ENCODE measurements at places on chromosomes 1 and 21.
A peak's percentile ranks its signal among the peaks of the same experiment; 100 is the strongest.

- no peak for DNase-seq
Measured at GRCh38 chr1:168893359-168893801, 164.4 kb upstream of the DPT start.

DNA sequence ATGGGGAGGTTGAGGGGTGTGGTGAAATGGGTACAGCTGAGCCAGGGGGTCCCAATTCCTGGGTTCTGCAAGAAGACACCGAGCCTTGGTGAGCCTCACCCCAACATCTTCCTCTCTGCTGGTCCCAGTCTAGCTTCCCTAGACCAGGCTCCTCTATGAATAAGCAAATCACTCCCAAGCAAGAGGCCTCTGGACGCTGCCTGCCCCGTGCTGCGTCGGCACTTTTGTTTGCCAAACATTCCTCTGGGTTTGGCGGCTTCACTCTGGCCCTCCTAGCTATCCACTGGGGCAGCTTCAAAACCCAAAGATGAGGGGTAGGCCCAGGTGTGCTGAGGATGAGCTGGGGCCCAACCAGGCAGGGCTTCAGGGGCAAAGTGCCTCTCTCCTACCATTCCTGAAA is 137.1 kb upstream of the CD34 start:
- no peak for DNase-seq

DNA sequence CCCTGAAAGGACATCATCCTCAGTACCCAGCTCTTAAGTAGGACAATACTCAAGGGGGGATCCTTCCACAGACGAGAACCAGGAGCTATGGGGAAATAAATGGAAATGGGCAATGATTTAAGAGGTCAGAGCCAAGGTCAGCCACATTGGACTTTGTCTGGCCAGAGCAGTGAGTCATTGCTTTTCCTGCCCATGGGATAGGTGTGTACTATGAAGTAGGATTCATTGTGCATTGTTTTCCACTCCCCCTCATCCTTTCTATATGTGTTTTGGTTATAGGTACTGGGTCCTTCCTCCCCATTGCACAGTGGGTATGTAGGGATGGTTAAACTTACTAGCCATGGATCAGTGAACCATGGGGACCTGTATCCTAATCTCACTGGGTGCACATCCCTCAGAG is 328.9 kb upstream of the USP25 start:
- no peak for DNase-seq

DNA sequence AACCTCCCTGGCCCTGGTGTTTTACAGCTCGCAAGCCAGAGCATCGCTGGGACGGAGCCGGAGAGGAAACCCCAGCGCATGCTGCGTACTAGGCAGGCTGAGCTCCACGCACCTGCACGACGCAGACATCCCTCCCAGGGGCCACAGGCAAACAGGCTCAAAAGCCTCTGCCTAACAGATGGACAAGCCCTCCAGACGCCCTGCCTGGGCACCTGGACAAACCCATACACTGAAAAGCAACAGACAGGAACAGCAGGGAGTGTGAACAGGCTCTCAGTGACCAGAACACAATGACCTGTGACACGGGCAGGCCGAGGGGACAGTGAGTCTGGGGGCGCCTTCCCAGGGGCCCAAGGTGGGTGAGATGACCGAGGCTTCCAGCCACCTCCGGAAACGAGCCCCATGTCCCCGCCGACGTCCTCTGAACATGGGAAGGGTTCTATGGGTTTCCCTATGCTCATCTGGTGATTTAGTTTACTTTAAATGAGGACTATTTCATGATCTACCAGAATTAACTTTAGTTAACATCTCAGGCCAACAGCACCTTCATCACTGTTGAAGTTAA is 40.3 kb downstream of the NPHP4 start:
- no peak for DNase-seq

DNA sequence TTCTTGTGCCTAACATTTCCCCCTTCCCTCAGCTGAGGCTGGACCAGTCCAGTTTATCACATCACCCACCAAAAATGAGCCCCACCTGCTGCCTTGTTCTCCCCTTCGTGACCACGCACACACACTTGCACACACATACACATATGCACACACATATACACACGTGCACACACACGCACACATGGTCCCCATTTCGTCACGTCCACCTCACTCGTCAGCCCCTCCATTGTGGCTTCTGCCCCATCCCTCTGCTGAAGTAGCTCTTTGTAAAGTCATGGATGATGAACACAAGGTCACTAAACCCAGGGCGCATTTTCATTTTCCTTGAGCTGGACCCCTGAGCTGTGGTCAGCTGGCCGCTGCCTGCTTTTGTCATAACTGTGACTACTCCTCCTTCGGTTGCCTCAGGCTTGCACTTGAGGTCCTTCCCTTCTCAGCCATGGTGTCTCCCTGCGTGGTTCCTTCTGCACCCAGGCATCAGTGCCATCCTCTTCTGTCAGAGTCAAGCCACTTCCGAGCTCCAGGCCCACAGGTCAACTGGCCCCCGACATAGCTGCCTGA is 93.8 kb downstream of the SYT2 start:
- DNase-seq: no peak

GRCh38 chr1:153348511-153349362 is at the start of gene PGLYRP4:
TSS of gene PGLYRP4 (minus strand) at chr1:153348841. CDS start at chr1:153347932, 909 bp downstream.
- DNase-seq: no peak

GRCh38 chr1:161367684-161368400 is at the start of gene CFAP126:
TSS of gene CFAP126 (minus strand) at chr1:161367876. CDS start at chr1:161367868, 8 bp downstream.
- peak; percentile 6 for DNase-seq

GRCh38 chr21:34282223-34282622 is 81.6 kb upstream of the KCNE2 start:
- no peak for DNase-seq

DNA sequence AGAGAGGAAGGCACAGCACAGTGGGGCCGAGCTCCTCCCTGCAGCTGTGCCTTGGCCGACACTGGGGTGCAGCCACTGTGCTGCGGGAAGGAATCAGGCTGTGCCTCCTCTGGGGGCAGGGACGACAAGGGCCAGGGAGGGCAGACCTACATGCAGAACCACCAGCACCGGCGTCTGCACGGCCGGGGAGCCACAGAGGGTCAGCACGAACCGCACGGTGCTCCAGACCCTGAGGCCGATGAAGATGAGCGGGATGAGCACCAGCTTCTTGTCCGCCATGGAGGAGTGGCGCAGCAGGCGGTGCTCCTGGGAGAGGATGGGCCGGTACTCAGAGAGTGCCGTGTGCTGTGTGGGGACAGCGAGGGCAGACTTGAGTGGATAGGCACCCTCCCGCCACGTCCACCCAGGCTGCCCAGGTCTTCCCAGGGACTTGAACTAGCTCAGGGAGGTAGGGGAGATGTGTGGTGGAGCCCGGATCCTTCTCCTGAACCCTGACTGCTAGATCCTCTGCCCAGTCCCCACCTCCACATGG is 23.5 kb downstream of the GPR157 start:
- no peak for DNase-seq

DNA sequence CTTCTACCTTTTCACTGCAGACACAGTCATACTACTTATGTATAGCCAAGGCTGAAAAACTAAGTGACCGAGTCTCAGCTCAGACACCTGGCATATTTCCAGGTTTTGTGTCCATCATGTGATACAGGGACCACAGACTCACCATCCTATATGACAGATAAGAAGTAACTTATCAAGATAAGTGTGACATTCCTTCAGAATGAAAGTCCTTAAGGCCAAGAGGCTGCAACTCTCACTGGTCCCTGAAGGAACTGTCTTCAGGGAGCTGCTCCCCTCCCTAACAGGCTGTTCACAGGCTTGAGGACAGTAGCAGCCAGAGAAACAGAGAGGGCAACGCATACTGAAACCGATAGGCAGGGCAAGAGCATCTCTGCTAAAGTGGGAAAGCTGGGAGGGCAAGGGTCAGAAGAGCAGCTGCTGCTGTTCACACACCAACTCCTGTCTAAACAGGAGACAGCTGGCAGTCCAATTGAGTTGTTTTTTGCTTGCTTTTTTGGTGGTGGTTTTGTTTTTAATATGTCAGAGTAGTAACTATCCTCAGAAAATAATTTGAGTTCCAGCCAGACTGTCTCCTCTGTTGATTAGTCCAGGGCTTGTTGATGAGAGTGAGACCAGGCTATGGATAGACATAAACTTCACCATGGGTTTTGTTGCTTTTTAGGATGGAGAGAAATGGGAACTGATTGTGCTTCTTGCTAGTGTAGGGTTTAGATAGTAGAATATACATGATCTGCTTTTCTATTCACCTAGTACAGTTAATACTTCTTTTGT is 67.7 kb downstream of the MACF1 start:
- peak; percentile 48 for DNase-seq

GRCh38 chr1:38235705-38236104 is 189.1 kb upstream of the POU3F1 start:
- no peak for DNase-seq

GRCh38 chr1:225596736-225597135 is 56.2 kb downstream of the ENAH start:
- no peak for DNase-seq

DNA sequence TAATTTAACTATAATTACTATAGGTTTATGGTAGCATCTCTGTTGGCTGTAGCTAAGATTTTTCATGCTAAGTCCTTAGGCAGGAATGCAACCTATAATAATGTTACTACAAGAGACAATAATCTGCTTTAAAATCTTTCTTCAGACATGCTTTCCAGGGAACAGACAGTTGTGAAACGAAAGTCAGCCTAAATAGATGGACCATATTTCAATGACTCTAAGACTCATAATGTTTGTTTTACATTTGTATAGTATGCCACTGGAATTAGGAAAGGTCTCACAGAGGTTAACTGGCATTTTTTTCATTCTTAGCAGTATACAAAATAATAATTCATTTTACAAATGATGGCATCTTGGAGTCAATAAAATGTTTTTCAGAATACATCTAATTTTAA is 8.1 kb downstream of the RERE start:
- no peak for DNase-seq

GRCh38 chr1:31799196-31799894 is 16.5 kb downstream of the SPOCD1 start:
- DNase-seq: no peak

GRCh38 chr1:154344977-154345837 is 19.9 kb downstream of the ATP8B2 start:
- no peak for DNase-seq

DNA sequence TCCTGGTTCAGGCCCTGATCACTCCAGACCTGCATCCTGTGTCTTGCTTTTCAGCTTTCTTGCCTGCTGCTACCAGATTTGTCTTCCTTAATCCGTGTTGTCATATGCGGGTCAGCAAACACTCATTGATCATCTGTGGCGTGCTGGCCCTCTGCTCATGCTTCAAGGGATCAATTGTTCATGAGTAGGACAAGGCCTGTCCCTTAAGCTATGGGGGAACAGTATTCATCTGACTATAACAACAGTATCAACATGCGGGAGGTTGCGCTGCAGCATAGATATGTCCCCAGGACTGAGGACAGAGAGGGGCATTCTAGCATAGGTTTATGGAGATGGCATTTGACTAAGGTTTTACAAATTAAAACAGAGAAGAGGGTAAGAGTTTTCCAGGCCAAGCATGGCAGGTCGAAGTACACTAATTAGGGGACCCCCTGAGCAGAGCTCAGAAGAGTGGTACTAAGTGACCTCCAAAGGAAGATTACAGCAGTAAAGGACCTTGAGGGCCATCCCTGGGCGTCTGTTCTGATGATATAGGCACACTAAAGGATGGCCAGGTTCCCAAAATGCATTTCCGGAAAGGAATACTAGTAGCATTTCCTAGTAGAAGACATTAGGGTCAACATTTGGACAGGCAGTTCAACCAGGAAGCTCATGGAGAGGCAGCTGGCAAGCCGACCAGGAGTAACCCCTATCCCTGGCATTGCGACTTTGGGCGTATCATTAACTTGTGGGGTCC is 811 bp upstream of the ZNF672 start:
- no peak for DNase-seq

DNA sequence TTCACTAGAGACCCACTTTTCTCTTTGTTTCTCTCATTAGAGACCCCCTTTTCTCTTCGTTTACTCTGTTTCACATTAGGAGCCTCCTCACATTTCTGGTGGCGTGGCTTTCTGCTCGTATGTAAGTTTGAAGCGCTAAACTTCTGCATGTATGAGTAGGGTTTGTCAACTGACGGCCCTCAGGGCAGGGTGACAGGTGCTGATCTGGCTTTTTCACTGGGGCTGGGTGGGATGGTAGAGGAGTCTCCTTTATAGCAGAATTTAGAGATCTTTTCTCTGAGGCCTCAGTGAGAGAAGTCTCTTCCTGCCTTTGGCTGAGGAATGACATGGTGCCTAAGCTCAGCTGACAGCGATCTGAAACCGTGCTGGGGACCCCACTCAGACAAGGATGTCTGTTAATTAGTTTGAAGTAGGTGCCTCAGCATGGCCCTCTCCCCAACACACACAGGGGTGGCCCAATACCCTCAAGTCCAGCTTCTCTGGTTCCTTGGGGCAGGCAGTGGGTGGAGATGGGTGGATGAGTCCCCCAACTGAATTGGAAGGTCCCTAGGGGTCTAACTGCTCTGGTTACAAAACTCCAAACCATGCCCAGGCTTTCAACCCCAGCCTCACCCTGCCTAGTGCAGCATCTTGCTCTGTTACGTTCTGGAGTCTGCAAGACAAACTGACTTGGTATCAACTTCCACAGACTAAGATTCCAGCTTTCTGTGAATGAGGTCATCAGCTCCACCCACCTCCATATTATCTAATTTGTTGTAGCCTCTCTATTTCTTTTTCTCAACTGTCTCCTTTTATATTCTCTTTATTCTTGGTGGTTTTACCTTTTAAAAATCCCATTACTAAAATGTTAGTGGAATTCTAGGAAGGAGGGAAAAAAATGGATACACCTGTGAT is 3.2 kb downstream of the SLC1A7 start:
- no peak for DNase-seq

DNA sequence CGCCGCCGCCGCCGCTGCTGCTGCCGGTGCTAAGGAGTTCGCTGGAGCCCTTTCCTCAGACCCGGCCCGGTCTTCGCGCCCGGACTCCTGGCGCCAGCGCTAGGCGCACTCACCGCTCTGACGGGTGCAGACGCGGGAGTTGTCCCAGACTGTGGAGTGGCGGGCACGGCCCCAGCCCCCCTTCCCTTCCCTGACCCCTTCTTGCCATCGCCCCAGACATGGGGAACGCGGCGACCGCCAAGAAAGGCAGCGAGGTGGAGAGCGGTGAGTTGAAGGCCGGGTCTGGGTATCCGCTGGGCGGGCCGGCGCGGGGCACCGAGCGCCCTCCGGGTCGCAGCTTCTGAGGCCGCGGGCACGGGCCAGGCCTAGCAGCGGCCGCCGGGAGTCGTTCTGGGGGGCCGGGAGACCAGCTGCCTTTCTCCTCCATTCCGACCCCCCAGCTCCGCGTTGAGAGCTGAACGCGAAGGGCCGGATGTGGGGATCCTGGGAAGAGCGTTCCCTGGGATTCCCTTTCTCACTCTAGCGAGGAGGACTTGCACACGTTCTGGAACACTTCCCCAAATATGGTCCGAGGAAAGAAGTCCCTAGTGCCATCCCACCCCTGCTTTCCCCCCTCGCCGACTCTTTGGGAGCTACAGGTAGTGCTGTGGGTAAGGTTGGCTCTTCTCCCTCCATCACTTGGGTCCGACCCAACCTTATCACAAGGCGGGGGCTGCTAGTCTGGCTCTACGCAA is 65.8 kb upstream of the PRKACB start:
- DNase-seq: peak; percentile 59
